ENCODE measurements at places on chromosomes 6 and 20.

DNA sequence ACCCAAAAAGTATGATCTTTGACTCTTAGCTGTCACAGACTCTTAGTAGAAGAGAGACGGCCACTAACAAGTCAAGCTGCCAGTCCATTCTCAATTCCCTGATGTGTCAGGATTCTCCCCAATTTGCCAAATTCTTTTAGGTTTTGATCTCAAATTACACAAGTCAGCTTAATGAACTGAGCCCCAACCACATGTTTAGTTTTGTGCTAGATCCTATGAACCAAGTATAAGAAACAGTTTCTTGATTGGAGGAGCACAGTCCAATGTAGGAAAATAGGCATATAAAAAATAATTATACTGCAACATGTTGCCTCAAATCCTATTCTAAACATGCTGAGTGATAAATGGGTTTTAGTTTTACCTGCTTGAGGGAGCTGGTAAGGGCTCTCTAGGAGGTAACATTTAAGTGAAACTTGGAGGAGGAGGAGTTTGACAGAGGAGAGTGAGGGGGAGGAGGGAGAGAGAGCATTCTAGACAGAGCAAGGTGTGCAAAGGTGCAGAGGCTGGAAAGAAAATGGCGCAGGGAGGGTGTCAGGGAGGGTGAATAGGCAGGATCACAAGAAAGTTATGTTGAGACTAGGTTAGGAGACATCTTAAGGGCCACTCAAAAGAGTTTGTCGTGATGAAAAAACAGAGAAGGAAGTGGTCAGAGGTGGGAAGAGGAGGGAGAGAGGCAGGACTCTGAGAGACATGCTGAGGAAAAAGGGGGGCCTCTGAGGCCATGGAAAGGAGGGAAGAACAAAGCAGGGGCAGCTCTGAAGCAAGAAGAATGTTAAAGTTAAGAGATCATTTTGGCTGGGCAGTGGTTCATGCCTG, 22.8 kb upstream of the FAM83C start:
- DNase-seq, result no peak

DNA sequence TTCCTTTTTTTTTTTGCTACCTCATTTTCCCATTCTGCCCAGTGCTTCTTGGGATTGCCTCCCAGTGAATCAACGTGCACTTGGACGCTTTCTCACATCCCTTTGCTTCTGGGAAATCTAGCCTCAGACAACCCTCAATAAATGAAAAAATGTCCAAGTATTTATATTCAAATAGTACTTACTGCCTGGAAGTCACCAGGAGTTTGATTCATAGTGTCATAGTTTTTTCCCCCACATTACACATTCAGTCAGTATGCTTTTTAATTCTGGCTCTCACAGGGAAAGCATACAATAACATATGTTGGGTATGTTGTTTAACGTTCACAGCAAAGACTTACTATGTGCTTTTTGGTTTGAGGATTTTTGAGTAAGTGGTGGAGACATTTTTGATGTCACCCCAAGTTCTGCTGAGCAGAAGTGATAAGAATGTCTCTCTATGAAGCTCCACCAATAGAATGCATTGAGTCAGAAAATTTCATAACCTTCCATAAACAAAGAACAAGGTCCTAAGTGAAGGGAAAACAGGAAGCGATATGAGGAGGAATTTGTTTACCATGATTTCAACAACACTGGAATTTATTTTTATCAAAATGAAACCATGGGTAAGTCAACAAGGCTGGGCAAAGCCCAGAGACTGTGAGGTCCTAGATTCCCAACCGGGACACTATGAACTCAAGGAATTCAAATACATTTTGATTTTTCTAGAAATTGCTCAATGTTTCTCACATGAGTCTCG, 301.2 kb upstream of the BMP2 start:
- DNase-seq, result no peak

- no peak for DNase-seq
Observed at GRCh38 chr6:3318226-3318625, 59.5 kb downstream of the PSMG4 start.

- DNase-seq, result peak; percentile 24
Observed at GRCh38 chr6:35435074-35435837, 16.9 kb upstream of the FANCE start.

GRCh38 chr6:87945181-87945580, 102.5 kb upstream of the SPACA1 start:
- no peak for DNase-seq

DNA sequence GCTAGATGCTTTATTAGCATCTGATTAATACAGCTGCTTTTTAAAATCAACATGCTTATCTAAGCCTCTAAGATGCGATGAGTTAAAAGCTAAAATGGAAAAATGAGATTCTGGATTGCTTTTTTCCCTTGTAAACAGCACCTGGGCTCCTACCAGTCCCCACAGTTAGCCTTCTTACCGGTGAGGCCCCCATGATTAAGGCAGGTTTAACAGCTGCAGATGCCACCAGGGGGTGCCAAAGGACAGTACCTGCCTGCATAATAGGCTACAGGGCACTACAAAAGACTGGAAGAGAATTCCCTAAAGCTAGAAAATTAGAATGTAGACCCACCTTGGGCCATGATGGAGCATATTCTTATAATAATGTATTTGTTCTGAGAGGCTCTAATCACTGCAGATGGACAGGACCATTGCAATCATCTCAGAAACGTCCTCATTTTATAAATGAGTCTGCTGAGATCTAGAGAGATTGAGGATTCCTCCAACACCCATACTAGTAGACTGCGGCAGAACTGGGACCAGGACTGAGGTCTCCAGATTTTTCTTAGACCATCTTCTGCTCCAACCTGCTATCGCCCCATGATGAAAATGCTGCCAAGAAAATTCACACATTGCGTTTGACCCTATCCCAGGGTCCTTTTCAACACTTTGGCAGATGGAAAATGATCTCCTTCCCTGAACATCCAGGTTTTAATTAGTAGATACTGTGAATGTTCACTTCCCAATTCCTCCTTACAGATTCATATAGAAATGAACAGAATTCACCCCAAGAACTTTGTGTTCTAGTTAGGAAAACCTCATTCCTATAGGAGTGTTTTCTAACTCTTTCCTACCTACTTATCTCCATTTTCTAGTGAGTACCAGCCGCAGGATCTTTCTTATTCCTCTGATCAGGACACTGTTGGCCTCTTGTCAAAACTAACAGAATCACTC, 148.8 kb downstream of the RPS12 start:
- peak; percentile 53 for DNase-seq

GRCh38 chr20:44115762-44116644, 71.0 kb downstream of the JPH2 start:
- DNase-seq, result no peak

- DNase-seq, result no peak
Observed at GRCh38 chr6:2977799-2978590, 6.6 kb upstream of the SERPINB6 start.

DNA sequence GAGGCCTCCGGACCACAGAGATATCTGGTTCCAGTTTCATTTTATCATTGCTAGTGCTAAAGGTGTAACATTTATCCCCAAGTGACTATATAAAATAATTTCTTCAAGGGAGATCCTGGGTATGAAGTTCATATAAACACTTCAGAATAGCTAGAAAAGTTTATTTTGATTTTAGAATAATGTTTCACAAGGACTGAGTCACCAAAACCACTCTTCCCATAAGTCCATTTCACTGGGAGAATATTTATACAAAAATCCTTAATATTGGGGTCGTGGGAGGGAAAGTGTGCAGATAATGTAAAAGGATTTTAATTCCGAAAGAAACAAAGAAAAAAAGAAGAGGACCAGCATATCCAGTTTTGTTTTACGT, 128.1 kb downstream of the ISM1 start:
- no peak for DNase-seq

DNA sequence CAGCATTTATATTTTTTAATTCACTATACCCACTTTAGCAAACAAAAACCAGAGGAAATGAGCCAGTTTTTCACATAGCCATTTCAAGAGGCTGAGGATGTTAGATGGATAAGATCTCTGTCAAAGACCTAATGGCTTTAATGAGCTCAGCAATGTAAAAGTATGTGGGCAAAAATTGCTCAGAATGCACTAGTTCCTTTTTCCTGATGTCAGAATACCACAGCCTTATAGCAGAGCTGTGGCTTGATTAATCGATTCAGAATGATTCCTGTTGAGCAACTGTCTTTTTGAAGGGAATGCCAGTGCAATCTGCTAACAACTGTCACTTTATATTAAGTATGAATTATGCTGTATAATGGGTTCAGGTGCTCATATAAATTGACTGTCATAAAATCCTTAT, 100.6 kb upstream of the HIVEP1 start:
- DNase-seq, result no peak

GRCh38 chr6:90502866-90503407, 83.9 kb downstream of the MAP3K7 start:
- DNase-seq, result no peak

DNA sequence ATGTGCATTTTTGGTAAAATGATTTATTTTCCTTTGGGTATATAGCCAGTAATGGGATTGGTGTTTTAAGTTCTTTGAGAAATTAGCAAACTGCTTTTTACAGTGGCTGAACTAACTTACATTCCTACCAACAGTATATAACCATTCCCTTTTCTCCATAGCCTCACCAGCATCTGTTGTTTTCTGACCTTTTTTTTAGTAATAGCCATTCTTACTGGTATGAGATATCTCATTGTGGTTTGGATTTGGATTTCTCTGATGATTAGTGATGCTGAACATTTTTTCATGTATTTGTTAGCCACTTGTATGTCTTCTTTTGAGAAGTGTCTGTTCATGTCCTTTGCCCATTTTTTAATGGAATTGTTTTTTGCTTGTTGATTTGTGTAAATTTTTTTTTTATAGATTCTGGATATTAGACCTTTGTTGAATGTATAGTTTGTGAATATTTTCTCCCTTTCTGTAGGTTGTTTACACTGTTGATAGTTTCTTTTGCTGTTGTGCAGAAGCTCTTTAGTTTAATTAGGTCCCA, 42.3 kb downstream of the STK4 start:
- no peak for DNase-seq

DNA sequence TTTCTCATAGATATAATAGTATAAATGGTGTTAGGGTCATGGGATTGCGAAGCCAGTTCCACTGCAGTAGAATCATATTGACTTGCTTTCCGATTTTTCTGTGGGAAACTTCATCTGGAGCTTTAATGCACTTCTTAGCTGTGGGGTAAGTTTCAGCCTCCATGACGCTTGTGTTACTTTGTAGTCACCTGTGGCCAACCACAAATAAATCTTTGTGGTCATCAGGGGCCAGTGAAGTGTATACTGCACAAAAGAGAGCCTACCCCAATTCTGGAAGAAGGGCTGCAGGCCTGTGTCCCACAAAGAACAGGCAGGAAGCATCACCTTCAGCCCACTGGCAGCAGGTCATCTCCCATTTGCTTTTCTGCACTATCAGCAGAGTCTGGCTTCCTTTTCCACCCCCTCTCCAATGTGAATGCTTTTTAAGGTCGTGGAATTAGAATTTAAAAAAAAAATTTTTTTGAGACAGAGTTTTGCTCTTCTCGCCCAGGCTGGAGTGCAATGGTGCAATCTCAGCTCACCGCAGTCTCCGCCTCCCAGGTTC, 32.0 kb downstream of the MTHFD1L start:
- DNase-seq, result no peak

DNA sequence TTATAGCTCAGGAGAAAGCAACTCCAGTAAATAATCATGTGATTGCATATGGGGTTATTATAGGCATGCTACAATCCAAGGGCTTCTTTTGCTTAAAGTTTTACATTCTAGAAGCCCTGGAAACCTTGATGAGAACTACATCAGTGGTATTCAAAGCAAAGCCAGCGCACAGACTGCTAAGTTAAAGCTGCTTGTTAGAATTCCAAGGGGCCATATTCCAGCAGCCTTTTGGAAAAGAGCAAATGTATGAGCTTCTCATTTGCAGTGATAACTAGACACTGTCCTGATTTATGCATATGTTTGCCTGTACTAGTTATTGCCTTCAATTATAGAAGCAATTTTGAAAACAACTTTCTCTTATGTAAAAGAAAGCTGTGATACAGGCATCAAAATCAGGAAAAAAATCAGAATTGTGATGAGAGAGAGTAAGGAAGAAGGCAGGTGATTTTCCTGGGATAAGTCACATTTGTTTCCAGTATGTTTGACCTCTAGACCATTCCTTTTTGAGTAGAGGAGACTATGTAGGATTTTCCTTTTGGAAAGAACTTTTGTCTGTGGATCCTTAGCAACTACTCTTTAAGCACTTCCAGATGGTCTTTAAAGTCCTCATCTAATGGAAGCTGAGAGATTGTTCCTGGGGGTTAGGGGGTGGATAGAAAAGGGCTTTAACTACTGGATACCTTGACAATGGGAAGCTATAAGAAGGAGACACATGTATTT, 159.2 kb downstream of the PLCB4 start:
- no peak for DNase-seq
